ENCODE measurements at places on chromosomes 13 and 19.

DNA sequence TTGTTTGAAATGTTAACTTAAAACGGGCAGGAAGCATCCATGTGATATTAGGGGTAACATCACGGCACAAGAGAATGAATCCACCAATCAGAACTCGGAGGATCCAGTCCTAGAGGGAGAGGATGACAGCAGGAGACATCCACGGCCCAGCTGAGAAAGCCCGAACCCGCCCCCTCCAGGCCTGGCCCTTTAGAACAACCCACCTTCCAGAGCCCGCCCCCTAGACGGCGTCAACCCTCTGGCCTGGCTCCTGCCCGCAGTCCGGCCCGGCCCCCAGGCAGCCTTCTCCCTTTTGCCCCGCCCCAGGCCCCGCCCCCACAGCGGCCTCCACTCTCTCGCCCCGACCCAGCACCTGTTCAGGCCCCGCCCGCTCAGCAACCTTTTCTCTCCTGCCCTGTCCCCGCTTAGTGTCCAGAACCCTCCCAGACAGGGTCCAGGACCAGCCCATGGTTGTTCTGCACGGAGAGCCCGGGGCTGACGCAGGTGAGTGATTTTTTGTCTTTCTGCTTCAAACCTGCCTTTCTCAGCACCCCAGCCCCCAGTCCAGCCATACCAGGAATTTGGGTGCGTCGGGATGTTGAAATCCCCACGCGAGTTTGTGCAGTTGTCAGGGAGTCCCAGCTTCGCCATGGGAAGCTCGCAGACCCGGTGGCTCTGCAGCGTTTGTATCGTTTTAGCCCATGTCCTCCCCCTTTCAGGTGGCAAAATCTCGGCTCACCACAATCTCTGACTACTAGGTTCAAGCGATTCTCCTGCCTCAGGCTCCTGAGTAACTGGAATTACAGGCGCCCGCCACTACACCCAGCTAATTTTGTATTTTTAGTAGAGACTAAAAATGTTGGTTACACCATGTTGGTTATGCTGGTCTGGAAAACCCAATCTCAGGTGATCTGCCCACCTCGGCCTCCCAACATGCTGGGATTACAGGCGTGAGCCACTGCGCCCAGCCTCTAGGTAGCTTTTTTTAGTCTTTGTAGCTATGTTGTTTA is 16.1 kb downstream of the ZNF816 start:
- DNase-seq: no peak

- no peak for DNase-seq
Observed at GRCh38 chr13:107447591-107447990, 767.7 kb downstream of the LIG4 start.

DNA sequence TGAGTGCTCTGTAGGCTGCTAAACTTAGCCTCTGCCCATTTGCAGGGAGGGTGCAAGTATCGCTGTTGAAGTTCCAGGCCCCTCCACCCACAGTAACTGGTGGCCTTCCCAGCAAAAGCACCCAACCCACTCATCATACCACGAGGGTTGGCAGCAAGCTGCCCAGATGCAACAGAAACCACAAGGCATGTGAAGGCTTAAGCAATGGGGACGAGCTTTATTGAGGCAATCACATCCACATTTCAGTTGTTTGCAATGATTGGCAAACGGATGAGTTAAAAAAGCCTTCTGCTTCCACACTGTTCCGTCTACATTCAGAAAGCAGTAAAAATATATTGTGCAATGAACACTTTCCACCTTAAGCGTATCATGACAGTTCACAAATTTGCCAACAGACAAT is 10.3 kb downstream of the GJB6 start:
- DNase-seq: no peak

DNA sequence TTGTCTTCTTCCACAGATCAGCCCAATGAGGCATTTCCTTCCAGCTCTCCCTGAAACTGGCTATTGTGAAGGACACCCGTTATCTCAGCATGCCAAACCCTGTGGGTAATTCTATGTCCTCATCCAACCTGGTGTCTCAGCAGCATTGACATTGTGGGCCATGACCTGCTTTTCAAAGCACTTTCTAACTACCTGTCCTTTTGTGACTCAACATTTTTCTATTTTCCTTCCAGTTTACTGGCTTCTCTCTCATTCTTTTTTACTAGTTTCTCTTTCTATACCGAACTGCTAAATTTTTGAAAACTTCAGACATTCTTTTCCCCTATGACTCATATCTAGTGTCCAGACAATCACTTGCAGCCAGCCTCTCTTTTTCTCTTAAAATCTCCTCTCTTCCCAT is 136.4 kb upstream of the HTR2A start:
- no peak for DNase-seq

- no peak for DNase-seq
Observed at GRCh38 chr13:30985637-30986205, 53.3 kb downstream of the TEX26 start.

GRCh38 chr13:73141292-73141771 is 82.5 kb downstream of the KLF5 start:
- DNase-seq: no peak

DNA sequence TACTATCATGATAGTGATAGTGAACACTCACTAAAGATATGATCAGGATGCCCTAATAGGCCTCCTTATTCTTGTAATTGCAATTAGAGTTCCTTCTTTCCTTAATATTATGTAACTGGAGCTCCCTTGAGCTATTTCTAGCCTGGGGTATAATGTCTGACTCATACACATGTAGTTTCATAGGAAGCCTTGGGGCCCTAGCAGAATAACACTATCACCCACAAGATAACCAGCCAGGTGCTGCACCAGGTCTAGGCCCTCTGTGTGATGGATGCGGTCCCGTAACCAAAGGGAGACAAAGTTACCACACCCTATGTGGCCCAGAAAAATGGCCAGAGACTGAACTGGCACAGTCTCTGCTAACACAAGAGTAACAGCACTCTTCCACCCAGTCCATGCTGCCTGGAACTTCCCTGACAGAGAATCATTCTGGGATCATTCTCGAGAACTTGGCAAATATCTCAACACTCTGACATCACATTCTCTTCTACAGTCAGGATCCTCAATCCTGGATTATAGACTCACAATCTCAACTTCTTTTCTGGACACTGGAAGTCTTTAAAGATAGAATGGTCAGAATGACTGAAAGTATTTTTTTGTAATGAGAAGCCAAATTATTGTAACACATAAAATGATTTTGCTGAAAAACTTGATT is 32.6 kb upstream of the IGFL4 start:
- no peak for DNase-seq

- no peak for DNase-seq
Observed at GRCh38 chr13:93624311-93624777, 397.7 kb downstream of the GPC6 start.

- DNase-seq: no peak
Observed at GRCh38 chr13:75402787-75403186, 79.2 kb downstream of the TBC1D4 start.

GRCh38 chr13:25945596-25945995 is 106.2 kb downstream of the SHISA2 start:
- no peak for DNase-seq

DNA sequence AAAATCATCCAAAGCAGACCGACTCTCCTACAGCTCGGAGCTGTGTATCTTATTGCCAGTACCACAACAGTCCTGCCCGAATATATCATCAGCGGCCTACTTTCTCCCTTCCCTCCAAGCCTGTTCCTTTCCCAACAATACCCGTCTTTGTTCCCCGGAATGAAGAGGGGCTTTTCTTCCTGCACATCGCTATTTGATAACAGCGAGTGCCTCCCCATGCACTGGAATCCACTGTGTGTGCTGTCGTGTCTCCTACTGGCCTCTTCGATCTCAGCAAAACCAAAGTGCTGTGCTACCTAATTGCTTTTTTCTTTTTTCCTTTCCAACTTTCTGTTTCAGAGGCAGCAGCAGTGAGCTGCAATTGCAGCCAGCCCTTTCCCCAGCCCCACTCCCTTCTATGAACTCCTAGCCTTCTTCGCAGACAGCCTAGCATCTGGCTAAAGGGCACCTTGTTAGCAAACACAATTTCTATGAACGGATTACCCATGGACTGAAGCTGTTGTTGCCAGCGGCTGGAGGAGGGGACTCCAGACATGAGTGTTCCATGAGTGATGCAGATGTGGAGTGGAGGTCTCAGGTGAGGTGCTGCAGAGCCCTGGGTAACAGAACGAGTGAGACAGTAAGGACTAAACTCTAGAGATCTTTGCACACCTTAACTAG is 43.4 kb downstream of the EFNB2 start:
- DNase-seq: no peak

GRCh38 chr13:72662548-72662947 is 64.9 kb downstream of the MZT1 start:
- DNase-seq: no peak

GRCh38 chr19:32580353-32580900 is 563 bp upstream of the PDCD5 start:
- DNase-seq: no peak

GRCh38 chr19:18278521-18279265 is 2.7 kb downstream of the JUND start:
- no peak for DNase-seq

DNA sequence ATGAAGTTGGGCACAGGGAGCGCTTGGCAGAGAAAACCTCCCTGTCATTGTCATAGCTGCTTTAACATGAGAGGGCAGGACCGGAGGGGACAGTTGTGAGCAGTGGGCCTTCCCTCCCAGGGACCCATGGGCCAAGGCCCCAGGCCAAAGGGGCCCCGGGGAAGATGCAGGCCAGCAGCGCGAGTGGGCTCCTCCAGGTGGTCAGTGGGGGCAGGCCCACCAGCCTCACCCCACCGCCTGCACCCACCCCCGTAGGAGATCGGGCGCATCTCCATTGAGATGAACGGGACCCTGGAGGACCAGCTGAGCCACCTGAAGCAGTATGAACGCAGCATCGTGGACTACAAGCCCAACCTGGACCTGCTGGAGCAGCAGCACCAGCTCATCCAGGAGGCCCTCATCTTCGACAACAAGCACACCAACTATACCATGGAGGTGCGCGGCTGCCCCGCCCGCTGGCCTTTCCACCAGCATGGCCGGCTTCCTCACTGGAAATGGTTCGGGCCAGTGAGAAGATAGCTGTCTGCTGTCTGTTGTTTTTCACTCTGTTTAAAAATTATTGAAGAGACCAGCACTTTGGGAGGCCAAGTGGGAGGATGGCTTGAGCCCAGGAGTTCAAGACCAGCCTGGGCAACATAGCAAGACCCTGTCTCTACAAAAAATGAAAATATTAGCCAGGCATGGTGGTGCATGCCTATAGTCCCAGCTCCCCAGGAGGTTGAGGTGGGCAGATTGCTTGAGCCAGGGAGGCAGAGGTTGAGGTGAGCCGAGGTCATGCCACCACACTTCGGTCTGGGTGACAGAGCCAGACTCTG is 18.6 kb downstream of the CAPN12 start:
- no peak for DNase-seq

- no peak for DNase-seq
Observed at GRCh38 chr13:62931853-62932252, 1516.2 kb upstream of the PCDH20 start.

- DNase-seq: no peak
Observed at GRCh38 chr13:28045861-28046260, 54.5 kb downstream of the FLT3 start.

DNA sequence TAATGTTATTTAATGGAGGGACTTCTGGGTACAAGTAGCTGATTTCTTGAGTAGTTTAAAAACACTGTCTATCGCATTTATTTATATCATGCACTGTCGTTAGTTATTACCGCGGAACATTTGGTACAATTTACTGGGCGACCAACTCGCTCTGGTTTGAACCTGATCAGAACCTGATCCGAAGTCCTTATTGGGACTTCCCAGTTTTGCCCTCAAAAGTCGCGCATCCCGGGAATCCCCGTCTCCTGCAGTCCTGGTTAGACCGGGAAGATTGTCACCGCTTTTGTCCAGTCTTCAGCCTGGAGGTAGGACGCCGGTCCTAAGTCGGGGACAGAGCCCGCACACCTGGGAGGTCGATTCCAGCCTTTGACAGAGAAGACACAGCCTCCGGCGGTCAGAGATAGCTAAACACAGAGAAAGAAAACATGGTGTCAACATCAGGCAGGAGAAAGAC is 694 bp downstream of the CLN5 start:
- DNase-seq: no peak

DNA sequence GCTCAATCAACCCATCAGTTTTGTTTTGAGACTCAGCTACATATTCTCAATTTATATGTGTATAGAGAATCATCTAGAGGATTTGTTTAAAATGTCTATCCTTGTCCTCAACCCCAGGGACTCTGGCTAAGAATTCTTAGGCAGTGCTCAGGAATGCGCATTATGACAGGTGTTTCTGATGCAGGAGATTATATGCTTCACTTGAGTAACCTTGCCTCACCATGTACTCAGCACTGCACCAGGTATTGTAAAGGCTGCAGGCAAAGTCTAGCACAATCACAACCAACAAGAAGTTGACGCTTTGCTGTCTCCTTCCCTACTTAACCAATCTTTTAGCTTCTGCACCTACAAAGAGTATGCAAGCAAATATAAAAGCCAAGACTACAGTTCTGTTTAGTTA is 79.6 kb downstream of the LACC1 start:
- no peak for DNase-seq

GRCh38 chr13:27644302-27644701 is 22.6 kb downstream of the POLR1D start:
- no peak for DNase-seq

DNA sequence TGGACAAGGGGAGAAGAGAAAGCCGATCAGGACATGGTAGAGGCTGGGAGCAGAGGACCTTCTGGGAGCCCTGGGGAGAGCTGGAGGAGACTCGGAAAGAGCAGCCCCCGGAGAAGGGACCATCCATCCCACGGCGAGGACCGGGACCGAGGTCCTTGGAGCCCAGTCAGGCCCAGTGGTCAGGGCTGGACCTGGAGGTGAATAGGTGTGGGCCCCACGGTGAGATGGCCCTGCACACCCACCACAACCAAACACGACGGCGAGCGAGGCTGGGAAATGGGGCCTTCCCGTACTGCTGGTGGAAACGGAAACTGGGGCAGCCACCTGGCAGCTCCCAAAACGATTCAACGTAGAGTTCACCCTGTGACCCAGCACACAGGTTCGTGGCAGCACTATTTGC is 3.7 kb upstream of the NTN5 start:
- DNase-seq: no peak

Measured in stimulated activated CD8-positive, alpha-beta memory T cell treated with anti-CD3 and anti-CD28 coated beads, Interleukin-15, amount 100 ng/mL, for 4 hours (primary cell).